CD4-positive, alpha-beta T cell treated with Interleukin-4 for 1 hour (primary cell): ENCODE measurements at places on chromosomes 11 and 22.

DNA sequence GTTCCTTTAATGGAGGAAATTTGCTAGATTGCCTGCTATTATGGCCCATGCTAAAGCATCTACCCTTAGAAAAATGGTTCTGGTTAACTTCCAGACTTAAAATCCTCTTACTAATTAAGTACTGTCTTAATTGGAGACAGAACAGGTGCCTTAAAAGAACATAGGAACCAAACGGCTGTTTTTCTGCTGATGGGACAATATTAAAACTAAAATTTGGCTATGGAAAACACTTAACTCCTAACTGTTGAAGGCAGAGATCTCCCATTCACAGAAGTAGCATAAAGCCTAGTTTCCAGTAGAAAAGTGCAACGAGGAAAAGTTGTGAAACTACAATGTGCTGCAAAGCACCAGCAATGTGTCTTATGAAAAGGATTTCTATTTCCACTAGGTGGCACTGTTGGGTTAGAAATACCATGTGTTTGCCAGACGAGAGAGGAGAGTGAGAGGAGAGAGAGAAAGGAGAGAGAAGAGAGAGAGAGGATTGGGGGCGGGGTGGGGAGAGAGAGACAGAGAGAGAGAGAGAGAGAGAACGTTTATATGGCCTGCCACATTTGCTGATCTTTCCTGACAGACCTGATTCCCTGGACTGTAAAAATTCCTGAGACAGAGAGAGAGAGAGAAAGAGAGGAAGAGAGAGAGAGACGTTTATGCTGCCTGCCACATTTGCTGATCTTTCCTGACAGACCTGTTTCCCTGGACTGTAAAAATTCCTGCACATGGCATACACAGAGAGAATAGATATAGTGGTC is 51.5 kb downstream of the FAM181B start:
- DNase-seq: peak; percentile 61

DNA sequence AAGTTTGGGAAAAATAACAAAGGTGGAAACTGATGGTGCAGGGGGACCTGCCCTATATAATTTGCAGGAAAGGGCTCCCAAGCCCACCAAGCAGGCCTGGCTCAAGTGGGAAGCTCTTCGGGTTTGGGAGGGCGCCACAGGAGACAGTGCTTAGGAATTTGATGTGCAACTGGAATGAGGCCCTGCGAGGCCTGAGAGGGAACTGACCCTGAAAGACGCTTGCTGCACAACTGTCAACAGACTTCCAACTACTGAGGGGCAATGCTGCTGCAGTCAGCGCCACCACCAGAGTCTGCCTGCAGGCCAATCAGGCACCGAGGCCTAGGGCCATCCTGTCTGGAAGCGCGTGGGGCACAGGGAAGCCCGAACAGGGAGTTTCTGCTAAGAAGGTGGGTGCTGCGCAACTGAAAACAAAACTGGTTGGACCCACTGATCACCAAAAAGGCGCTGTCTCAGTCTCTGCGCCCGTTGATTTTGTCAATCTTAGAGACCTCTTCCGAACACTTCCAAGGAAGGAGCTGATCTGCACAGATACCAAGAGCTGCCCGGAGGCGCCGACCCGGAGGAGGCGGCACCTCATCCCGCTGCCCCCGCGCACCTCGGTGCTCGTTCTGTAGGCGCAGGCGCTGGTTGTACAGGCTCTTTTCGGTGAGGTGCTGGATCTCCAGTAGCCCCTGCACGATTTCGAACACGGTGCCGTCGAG is 667 bp downstream of the DGCR6L start:
- DNase-seq: no peak

GRCh38 chr11:115385226-115385625 is 119.0 kb downstream of the CADM1 start:
- DNase-seq: no peak

DNA sequence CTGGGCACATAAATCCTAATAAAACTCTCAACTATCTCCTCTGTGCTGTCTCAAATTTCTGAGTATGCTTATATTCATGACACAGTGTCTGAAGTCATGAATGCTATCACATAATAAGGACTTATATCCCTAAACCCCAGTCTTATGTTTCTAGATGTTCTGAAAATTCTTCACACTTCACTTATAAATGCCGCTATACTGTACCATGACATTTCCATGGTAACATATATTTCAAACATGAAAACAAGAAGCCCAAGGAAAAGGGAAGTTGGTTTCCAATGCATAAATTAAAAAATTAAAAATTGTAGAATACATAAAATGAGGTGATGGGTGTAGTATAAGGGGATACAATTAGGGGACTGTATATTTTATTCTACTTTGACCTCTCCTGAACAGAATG is 11.7 kb downstream of the GVQW3 start:
- no peak for DNase-seq

DNA sequence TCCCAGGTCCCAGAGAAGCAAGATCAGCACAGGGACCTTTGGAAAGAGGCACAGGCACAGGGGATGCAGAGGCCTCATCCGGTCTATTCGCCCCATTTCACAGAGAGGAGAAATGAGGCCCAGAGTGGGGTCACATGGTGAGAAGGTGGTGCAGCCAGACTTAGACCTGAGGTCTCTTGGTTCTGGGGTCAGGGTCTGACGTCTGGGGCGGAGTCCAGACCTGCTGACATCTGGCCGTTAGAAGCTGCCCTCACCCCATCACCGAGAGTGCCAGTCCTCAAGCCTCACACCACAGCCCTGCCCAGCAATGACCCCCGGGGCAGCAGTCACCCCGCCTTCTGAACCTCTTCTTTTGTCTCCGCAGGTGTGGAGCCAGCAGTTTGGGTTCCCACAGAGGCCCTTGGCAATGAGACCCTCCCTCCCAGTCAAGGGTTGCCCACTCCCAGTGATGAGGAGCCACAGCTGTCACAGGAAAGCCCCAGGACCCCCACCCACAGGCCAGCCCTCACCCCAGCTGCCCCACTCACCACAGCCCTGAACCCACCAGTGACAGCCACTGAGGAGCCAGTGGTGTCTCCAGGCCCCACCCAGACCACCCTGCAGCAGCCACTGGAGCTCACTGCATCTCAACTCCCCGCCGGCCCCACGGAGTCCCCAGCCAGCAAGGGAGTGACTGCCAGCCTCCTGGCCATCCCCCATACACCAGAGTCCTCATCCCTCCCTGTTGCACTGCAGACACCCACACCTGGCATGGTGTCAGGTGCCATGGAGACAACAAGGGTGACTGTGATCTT is 62.4 kb downstream of the OTOG start:
- DNase-seq: no peak

GRCh38 chr11:128693416-128693712 is 508 bp upstream of the FLI1 start:
- no peak for DNase-seq
